SIG-M5 (cell line): ENCODE measurements at places on chromosomes 6 and 20.

- no peak for DNase-seq
Observed at GRCh38 chr6:162704001-162704400, 23.6 kb downstream of the PRKN start.

- no peak for DNase-seq
Observed at GRCh38 chr6:31355583-31355948, 1.4 kb downstream of the HLA-B start.

- no peak for DNase-seq
Observed at GRCh38 chr6:72683797-72684196, 61.9 kb downstream of the KCNQ5 start.

DNA sequence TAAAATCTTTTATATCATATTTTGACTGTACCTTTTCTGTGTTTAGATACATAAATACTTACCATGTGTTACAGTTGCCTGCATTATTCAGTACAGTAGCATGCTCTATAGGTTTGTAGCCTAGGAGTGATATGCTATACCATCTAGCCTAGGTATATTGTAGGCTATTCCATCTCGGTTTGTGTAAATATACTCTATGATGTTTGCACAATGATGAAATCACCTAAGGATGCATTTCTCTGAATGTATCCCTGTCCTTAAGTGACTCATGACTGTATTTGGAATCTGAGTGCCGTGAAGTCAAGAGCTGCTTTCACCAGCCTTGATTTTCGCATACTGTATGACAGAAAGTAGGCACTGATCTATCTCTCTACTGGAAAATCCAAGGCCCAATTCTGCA, 129.9 kb downstream of the UTRN start:
- DNase-seq = no peak
